Upper lobe of left lung (tissue), 6 donors: ENCODE measurements at places on chromosomes 13 and 19. TPM values are rescaled to one million over a fixed set of nuclear protein-coding genes. Genes with fewer than 3 reads are reported as not detected.

DNA sequence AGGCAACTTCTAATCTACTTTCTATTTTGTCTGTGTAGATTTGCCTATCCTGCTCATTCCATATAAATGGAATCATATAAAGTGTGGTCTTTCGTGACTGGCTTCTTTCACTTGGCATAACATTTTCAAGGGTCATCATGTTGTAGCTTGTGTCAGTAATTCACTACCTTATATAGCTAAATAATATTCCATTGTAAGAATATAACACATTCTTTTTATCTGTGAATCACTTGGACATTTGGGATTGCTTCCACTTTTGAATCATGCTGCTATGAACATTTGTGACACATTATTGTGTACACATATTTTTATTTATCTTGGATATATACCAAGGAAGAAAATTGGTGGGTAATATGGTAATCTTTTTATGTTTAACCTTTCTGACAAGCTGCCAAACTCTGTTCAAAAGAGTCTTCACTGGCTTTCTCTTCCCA, 89.0 kb upstream of the CSNK1A1L start:
- DNase-seq = no peak

- DNase-seq = no peak
These were observed 7.7 kb upstream of the LGALS7 start for GRCh38 chr19:38781058-38781457.

DNA sequence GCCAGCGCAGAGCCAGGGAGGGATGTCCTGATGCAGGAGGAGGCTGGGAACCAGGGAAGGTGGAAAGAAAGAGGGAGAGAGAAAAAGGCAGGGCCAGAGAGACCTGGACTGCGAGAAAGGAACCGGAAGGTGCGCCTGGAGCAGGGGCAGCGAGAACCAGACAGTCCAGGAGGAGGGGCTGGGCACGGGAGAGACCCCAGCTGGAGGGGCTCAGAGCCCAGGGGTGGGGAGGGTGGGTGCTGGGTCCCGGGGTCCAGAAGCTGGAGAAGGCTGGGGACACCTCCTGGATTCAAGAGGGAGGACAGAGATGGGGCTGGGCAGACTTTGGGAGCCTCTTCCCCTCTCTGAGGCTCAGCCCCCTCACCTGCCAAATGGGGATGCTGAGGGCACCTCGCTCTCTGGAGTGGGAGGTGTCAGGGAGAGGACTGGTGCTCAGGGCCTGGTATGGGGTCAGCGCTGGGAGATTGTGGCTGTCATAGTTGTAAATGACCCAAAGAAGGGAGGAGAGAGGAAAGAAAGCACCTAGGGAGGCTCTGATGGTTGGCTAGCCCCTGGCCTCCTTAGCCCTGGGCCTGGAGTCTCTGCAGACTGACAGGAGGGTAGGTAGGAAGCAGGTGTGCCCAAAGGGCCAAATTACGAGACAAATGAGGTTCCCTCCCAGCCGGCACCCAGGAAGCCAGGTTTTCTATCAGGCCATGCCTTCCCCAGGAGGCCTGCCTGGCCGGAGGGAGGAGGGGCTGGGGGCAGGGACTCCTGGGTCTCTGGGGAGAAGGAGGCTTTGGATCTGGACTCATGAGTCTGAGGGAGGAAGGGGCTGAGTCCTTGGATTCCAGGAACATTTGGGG, 1.3 kb upstream of the SPACA6 start:
- DNase-seq = no peak

Gene CHERP
- 34.9 TPM for total RNA-seq

- no peak for DNase-seq
These were observed 15.1 kb upstream of the GAS6 start for GRCh38 chr13:113879017-113879416.

- DNase-seq = no peak
These were observed 129.3 kb upstream of the SERP2 start for GRCh38 chr13:44244288-44244687.

Gene NFIX
- 188 TPM for total RNA-seq

DNA sequence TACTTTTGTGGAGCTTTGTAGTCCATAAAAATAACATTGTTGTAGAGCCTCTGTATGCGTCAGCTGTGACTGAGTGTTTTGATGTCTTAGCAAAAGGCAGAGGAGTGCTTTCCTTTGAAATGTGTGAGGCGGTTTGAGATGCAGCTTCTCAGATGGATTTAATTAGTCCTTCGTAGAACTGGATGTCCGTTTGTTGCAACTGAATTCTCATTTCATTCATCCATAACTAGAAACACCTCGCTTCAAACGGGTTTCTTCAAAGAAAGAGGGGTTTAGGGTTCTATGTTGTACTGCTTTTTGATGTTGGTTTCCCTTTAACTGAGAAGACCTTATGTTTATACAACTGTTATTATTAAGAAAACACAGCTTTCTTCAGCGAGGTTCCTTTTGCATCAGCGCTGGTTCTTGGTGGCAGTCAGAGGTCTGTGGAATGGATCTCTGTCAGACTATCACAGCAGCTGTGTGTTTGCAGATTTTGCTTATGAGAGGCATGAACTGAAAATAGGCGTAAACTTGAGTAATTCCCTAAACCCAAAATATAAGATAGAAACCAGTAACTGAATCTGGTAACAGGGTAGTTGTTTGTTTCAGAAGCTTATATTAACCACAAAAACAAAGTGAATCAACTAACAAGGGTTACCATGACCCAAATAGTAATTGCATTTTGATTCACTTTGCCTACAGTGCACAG, 194.4 kb downstream of the GGACT start:
- DNase-seq = no peak

Gene SHISA7
- not detected for total RNA-seq

DNA sequence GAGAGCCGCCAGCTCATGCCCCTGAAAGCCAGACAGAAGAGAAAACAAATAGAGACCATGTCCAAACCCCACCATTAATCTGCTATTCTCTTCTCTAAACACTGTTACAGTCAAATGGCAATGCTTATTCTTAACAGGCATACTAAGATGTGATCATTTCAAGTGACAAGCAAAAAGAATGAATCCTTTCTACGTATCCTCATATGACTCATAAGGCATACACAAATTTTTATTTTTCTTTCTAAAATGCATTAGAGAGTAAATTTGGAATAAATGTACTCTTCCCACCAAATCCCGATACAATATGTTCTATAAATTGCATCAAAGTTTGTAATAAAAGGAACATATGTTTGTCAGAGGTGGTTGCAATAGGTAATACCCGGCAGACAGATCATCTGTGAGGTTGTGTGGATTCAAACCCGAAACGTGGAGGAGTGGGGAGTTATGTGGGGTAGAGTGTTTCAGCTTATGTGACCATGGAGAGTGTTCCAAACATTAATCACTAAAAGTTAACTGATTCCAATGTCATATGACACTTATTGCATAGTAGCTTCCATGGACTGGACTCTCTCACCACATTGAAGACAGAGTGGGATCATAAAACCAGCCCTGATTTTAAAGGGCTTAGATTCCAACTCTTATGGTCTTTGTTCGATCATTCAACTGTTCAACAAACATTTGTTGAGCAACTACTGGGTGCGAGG, 213.1 kb downstream of the DCLK1 start:
- no peak for DNase-seq

DNA sequence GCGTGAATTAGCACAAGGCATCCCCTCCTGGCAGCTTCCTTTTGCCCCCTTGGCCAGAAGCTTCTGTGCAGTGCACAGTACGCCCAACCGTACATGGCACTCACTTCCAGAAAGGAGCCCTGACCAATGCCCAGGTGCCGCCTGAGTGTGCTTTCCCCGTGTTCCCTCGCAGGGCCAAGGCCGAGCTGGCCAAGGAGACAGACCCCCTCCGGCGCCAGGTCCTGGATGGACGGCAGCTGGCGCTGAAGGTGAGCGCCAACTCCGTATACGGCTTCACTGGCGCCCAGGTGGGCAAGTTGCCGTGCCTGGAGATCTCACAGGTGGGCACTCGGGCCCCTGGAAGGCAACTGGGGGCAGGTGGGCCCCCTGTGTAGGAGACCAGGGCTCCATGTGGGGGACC, 9.4 kb upstream of the SPIB start:
- DNase-seq = peak; percentile 58

- DNase-seq = no peak
These were observed 5.9 kb downstream of the PKN1 start for GRCh38 chr19:14439014-14439413.

- no peak for DNase-seq
These were observed 151.7 kb downstream of the DCLK1 start for GRCh38 chr13:35979361-35979951.

DNA sequence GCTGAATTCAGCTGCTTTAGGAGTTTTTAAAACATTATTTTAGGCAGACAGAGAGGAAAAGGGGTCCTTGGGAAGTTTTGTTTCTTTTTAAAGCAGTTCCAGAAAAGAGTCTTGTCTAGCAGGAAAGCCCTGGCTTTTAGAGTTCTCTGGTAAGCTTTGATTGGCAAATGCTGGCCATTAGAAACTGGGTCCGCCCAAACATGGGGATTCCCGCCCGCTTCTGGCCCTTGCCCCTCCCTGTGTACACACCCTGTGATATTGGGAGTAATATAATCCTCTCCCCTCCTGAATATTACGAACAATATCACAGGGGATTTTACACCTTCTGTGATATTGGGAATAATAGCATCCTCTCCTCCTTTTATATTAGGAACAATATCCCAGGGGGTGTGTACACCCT, 58.9 kb downstream of the ERICH4 start:
- no peak for DNase-seq

Gene NFKBIB
- 22.8 TPM for total RNA-seq

DNA sequence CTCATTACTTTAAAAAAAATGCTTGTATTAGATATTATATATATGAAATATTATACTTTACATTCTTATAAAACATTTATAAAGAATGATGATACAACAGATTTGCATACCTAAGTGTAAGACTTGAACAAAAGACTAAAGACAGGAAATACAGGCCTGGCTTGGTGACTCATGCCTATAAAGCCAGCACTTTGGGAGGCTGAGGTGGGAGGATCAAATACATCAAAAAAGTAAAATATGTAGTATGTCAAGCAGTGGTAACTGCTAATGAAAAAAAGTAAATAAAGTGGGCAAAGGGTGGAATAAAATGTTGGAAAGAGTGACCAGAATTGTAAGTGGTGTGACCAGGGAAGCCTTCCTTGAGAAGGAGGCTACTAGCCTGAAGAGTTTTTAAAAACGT, 133.7 kb downstream of the GGACT start:
- DNase-seq = no peak

GRCh38 chr13:60090574-60090973, 73.2 kb downstream of the DIAPH3 start:
- no peak for DNase-seq

DNA sequence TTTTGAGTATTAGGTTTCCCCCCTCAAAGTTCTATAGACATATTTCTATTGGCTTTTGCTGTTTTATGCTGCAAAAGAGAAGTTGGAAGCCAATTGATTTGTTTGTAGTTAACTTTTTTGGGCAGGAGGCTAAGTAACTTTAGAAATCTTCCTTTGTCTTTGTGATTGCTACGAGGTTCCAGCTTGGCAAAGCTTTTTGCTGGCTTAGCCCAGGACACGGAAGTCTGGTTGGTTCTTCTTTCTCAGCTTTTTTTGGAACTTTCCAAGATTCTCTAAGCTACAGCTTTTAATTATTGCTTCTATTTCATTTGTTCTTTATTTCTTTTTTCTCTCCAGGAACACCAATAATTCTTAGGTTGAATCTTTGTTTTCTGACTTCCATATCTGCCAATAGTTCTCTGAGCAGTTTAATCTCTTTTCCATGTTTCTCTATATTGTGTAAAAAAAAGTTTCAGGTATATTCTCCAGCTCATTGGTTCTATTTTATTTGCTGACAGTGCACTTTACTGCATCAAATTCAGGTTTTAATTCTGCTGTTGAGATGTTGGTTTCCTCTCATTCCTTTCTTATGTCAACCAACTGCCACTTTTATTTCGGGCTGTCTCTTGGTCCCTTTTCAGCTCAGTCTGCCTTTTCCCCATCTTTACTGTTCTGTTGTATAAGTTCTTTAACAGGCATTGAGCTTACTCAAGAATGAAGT, 27.8 kb downstream of the MBNL2 start:
- no peak for DNase-seq

Gene CD37
- total RNA-seq = 63.5 TPM

GRCh38 chr13:63403733-63404132, 1988.1 kb upstream of the PCDH20 start:
- no peak for DNase-seq

DNA sequence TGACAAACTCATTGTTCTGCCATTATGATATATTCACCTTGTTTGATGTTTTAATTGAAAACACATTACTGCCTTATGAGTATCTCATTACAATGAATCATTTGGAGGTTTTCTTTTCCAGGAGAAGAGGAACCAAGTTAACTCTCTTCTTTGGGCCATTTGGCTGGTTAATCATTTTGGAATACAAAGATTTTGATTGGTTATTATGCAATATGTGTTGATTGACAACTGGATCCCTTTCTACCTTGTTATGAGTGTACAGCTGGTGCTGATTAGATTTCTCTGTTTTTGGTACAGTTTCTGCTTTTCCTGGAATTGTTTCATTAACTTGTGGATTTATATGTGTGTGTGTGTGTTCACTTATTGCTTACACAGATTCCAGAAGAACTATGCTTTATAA, 49.2 kb upstream of the RGCC start:
- no peak for DNase-seq

Gene PRRG2
- total RNA-seq = 10.0 TPM

GRCh38 chr19:46150606-46151005, 2.6 kb downstream of the IGFL2 start:
- no peak for DNase-seq
